ENCODE measurements at places on chromosomes 5 and 9.

GRCh38 chr5:150619359-150620230, 20.9 kb upstream of the SYNPO start:
- DNase-seq = no peak

DNA sequence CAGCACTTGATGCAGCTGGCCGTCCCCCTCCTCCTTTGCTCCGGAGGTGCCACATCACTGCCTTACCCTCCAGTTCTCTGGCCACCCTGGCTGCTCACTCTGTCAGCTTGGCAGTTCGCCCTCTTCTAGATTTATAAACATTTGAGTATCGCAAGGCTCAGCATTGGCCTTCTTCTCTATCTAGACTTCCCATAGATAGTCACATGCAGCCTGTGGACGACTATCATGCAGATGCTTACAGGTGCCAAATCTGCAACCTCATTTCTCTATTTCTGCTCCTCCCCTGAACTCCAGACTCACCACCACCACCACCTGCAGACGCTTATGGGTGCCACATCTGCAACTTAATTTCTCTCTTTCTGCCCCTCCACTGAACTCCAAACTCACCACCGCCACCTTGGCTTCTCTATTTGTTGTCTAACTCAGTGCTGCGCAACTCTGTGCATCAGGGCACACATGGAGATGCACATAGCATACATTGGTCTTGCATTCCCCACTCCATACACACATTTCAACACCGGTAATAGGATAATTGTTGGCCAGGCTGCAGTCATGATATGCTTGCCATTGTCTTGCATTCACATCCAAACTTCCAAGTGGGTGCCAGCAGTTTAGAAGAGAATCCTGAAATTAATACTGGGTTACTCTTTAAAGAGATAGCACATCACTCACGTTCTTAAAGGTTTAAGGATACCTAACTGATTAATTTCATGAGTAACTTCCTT, 1.9 kb upstream of the DAP start:
- DNase-seq = no peak

- no peak for DNase-seq
Observed at GRCh38 chr9:106419829-106420228, 443.1 kb upstream of the ZNF462 start.

- DNase-seq = no peak
Observed at GRCh38 chr5:129199308-129199707, 104.8 kb downstream of the ISOC1 start.

DNA sequence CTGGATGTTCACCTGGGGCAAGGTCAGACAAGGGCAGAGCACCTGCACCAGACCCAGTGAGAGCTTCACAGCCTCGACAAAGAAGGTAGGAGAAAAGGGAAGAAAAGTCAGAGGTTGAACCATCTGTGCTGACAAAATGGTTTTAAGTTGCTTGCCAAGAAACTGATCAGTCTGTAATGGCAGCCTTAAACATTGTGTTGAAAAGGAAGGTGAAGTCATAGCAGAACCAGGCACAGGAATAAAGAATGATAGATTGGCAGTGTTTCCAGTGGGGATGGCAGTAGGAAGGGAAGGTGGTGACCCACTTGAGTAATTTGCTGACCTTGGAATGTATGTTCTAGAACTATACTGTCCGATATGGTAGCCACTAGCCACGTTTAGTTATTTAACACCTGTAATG, 34.2 kb downstream of the HTR4 start:
- no peak for DNase-seq

DNA sequence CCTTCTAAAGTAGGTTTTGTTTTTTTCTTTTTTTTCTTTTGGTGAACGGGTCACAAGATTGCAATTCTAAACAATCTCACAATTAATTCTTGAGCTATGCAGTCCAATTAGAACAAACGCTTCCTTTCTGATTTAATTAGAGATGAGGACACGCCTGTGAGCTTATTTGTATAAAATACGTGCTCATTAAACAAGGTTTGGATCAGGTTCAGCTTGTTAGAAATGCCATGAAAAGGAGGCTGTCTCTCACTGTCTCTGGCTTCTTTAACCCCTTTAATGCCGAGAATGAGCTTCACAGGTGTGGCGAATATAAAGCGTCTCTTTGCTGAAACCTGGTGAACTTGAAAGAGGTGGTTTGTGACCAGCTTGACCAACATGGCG, 191.8 kb downstream of the GAS1 start:
- no peak for DNase-seq

DNA sequence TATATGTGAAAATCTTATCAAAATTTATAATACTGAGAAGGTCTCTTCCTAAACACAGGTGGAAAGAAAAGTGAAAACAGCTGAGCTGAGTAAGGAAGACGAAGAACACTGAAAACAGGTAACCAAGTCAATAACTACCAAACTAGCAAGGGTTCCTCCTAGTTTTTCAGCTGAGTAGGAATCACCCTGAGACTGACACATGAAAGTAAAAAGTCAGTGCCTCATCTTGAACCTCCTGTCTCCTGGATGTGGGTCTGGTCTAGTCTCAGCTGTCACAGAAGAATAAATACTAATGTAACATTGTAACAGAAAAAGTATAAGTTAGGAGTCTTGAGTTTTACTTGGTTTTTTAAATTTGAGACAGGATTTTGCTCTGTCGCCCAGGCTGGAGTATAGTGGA, 121.0 kb downstream of the MEF2C start:
- no peak for DNase-seq

DNA sequence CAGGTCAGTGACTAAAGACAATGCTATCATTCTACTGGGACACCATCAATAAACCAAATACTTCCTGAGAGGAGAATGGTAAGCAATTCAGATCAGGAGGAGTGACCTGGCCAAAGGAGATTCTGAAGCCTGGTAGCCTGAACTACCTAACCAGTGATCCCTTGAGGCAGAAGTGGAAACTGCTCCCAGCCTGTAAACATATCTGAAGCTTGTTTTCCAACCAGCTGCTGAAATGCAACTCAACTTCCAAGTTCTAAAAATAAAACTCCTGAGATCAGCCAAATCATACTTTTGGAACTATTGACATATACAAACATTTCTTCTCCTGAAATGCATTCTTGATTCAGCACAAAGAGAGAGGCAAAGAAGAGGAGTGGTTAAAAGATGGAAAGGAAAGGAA, 204.1 kb downstream of the EBF1 start:
- DNase-seq = no peak

- peak; percentile 28 for DNase-seq
Observed at GRCh38 chr5:143188083-143188482, 215.4 kb downstream of the NR3C1 start.

GRCh38 chr5:31645420-31646081, 6.6 kb downstream of the PDZD2 start:
- no peak for DNase-seq

DNA sequence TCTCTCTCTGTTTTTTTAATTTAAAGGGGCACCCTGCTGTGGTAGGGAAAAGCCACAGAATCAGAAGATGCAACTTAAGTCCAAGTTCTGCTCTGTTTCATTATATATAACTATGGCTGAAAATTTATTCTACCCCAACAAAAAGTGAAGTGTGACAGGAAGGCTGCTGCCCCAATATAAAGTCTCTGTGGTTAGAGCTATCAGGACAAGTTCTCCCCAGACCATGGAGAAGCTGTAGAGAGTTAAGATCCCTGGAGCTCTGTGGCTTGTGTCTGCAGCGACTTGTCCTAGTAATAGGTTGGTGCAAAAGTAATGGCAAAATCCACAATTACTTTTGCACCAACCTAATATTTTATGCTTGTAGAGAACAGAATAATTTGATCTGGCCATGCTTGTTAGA, 250.9 kb downstream of the PSAT1 start:
- DNase-seq = no peak

DNA sequence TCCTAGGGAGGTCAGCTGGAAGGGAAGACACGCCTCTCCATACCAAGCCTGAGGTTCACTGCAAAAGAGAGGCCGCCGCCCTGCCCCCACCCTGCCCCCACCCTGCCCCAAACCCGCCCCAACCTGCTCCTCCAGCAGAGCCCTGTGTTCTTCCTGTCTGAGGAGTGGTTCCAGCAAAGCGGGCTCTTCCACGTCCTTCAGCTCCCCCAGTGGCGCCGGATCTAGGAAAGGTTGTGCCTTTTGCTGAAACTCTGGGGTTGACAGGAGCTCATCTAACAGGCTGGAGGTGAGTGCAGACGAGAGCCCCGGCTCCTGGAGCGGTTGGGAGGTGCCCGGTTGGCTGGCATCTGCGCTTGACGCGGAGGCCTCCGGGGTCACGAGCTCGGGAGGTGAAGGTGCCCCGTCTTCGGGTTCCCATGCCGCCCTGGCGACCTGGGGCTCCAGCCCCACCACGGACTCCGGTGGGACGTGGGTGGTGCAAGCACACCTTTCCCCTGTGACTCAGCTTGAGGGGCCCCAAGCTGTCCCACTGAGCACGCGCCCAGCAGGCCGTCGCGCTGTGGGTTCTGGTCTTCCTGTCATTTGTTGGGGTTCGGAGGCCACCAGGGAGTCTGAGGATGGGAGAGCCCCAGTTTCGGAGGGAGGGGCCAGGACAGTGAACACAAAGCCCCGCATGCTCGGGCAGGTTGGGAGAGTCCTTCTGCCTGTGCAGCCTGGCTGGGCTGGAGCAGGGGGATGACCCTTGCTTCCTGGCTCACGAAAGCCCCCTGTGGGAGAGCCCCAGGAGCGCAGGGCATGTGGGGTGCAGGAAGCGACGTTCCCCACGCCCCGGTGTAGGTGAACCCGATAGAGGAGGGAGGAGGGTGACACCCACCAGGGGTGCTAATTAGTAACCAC, 1467.1 kb downstream of the FOXD4L5 start:
- peak; percentile 75 for DNase-seq

DNA sequence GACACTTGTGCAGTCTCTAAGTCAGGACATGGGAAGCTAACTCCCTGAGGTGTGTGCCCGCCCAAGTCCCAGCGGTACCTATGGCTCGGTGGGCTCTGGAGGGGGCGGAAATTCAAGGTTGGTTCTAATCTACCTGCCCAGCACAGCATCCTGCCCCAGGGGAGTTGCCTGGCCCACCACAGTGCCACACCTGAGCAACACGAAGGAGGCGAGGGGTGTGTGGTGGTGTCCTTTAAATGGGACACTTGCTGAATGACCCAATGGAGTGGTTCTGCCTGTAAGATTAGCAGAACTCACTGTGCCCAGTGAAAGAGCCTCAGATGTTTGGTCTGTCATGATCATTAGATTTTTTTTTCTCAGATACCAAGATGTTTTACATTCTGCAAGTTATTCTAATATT, 70.7 kb upstream of the OTULINL start:
- DNase-seq = no peak

DNA sequence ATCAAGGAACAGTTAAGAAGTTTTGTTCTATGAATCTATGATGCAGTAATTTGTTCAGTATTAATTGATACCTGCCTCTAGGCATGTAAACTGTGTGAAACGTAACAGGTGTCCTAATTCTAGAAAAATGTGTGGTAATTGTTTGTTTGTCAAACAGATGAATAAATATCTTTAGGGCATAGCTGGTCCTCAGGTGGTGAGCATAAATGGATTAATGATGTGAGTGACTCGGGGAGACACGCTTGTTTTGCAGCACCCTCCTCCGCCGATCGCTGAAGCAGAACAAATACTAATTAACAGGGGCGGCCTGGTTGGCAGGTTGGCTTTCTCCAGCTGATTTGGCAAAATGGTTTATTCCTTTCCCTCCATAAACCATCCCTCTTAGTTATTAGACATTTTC, 88.8 kb downstream of the TLE4 start:
- no peak for DNase-seq

- no peak for DNase-seq
Observed at GRCh38 chr5:85814596-85814995, 803.1 kb upstream of the COX7C start.

DNA sequence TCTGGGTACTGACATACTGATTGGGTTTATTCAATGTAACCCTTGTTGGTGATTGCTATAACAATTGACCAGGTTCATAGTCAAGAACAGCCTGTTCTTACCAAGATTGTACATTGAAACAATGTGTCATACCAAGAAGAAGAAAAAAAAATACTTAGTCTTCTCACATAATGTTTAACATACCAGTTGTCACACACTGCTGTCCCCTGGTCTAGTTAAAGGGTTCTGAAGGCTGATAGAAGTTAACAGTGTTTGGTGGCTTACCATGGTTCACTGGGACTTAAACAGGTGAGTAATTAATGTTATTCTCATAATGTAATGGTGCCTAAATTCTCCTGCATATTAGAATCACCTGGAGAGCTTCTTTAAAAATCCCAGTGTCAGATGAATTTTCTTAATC, 18.5 kb upstream of the CDC42SE2 start:
- no peak for DNase-seq

GRCh38 chr9:8621416-8621815, 821.8 kb upstream of the DMAC1 start:
- DNase-seq = no peak

DNA sequence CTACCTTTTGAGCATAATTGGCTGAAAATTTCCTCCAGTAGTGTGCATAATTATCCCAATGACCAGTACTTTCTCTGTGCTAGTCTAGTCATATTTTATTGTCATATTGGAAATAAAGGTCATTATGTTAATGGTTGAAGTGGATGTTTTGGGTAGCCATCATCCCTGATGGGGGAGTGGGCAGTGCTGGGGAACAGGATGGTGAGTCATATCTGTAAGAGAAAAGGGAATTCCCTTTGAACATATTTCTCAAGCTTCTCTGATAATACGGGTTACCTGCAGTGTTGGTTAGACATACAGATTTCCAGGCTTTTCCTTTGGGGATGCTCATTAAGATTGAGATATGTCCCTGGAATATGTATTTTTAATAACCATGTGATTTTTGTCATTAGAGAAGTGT, 33.3 kb upstream of the SPATA31D4 start:
- DNase-seq = no peak

DNA sequence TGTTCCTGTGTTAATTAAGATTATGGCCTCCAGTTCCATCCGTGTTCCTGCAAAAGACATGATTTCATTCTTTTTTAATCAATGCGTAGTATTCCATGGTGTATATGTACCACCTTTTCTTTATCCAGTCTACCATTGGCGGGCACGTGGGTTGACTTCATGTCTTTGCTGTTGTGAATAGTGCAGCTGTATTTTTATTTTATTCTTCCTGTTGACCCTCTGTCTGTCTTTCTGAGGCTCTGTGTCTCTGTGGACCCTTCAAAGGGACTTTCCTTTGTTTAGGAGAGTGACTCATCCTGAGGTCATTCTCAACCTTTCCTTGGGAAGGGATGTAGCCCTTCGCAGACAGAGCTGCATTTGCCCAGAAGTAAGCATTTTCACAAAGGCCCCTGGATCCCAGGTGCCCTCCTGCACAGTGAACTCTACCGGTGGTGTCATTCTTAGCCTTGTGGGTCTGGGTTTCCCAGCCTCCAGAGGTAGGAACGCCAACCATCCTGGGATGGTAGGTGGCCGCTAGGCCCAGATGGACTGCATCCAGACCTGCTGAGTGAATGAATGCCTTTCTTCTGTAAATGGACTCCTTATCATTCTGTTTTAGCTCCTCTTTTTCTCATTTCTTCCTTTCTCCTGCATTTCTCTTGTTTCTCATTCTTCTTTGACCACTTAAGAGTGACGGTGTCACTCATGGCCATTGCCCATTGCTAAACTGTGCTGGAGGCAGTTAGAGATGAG, 22.4 kb downstream of the TRIO start:
- no peak for DNase-seq

GRCh38 chr5:157918811-157919742, 60.1 kb upstream of the CLINT1 start:
- DNase-seq = peak; percentile 21

- no peak for DNase-seq
Observed at GRCh38 chr5:93503598-93504067, 77.4 kb downstream of the NR2F1-AS1 start.

All from activated CD4-positive, alpha-beta T cell treated with anti-CD3 and anti-CD28 coated beads, Interleukin-2, Interleukin-6, amounts not matched to agents 100 ng/mL and 50 ng/mL, durations not matched to agents 16 hours and 8 hours (primary cell).